IMR-90 (cell line): ENCODE measurements at places on chromosomes 16 and 17. TPM values are rescaled to one million over a fixed set of nuclear protein-coding genes. Genes with fewer than 3 reads are reported as not detected.
A peak's percentile ranks its signal among the peaks of the same experiment; 100 is the strongest.

DNA sequence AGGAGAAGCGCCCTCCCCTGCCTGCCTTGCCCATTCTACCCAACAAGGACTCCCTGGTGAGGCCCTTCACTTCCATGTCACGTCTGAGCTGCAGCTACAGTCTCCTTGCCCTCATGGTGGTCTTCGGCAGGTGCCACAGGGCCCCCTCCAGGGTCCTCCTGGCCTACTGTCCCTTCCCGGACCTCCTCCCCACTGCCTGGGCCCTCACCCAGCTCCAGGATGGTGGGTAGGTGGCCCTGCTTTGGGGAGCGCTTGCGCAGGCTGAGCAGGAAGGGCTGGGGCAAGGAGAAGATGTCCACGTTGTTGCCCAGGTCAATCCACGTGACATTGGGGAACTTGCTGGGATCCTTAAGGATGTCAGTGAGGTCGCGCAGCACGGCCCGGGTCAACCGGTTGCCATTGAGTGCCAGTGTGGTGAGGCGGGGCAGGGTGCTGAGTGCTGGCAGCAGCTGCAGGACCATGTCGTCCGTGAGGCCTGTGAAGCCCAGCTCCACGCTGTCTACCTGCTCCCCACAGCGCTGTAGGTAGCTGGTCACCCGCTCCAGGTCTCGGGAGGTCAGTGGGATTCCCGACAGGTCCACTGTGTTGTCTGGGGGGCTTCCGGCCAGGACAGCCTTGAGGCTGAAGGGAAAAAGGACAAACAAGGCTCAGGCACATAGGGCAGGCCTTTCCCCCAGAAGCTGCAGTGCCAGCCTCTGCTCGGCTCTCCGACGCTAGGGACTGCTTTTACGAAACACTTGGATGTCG, 28.3 kb downstream of the TRPV2 start:
- H3K4me1 ChIP-seq = peaks cover 14% of the 10 kb centered on the region
- H3K27ac ChIP-seq = no peak overlapping the region
- no peak for DNase-seq
- H3K4me3 ChIP-seq = no peak overlapping the region
- H3K27me3 ChIP-seq = no peaks in the 10 kb centered on the region
- H3K36me3 ChIP-seq = peaks cover 67% of the 10 kb centered on the region

DNA sequence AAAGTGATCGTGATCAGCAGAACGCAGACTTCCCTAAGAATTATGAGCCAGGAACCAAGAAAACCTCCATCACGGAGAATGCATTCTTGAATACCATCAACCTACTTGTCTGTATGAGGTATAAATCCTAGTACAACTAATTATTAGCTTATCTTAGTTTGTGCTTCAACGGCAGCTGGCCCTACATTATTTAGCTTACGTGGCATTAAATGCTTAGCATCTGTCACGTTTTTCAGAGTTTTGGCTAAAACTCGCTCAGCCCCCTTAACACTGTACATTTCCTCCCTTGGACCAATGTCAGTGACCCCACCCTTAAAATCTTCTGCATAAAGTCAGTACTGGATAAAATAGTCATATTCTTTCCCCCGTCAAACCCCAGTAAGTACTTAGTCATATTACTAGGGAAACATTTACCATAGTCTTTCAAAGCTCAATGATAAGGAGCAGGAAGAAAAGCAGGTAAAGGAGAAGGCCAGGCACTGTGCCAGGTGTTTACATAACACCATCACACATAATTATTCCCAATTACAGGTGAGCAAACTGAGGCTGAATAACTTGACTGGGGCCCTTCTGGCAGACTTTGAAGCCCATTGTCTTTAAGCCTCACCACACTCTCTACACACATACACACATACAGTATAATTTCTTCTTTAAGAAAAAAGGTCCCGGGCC, 16.6 kb upstream of the TXNDC11 start:
- H3K4me1 ChIP-seq = peaks cover 5% of the 10 kb centered on the region
- no peak overlapping the region for H3K4me3 ChIP-seq
- H3K36me3 ChIP-seq = peaks cover 54% of the 10 kb centered on the region
- H3K27ac ChIP-seq = no peak overlapping the region
- DNase-seq = no peak

FA2H gene
- total RNA-seq = not detected in 2 replicates

- DNase-seq = no peak
- H3K27me3 ChIP-seq = no peaks in the 10 kb centered on the region
- no peak overlapping the region for H3K4me3 ChIP-seq
- H3K4me1 ChIP-seq = no peaks in the 10 kb centered on the region
- peaks cover 63% of the 10 kb centered on the region for H3K36me3 ChIP-seq
- no peak overlapping the region for H3K27ac ChIP-seq
Measured at GRCh38 chr16:58533751-58534470, 18.6 kb downstream of the SETD6 start.

GRCh38 chr16:29813644-29814562, 1.9 kb downstream of the PRRT2 start:
- no peak for DNase-seq
- no peaks in the 10 kb centered on the region for H3K27me3 ChIP-seq
- H3K4me3 ChIP-seq = no peak overlapping the region

DNA sequence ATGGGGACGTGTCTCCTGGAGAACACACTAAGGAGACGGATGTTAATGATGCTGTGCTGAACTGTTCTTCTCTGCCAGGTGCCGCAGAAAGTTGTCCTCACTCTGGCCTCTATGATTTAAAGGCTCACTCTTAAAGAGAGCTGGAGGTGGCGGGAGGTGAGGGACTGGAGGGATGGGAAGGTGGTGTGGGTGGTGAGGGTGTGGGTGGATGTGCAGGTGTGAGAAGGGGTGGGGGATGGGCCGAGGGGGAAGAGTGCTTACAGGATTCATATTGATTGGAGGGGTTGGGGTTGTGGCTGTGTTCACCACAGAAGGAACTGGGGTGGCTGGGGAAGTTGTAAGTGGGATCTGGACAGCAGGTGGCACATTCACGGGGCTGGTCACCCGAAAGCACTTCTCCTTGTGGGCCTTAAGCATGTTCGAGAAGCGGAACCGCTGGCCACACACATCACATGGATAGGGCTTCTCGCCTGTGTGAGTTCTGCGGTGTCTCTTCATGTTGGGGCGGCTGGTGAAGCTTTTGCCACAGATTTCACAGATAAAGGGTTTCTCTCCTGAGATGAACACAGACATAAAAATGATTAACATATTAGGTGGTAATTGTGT, 63.6 kb downstream of the ZNF652 start:
- no peak overlapping the region for H3K4me3 ChIP-seq
- no peaks in the 10 kb centered on the region for H3K4me1 ChIP-seq
- H3K27me3 ChIP-seq = no peaks in the 10 kb centered on the region
- peaks cover 15% of the 10 kb centered on the region for H3K36me3 ChIP-seq

DNA sequence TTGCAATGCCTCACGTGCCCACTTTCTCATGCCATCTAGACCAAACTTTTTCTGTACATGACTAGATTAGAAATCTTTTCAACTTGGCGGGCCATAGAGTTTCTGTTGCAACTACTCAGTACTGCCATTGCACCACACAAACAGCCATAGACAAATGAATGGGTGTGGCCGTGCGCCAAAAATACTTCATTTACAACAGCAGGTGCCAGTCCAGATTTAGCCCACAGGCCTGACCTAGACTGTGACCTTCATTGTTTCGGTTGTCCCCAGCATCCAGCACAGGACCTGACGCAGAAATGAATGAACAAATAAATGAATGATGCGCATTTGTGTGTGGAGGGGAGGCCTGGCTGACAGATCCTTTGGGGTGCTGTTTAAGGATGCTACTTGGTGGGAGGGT, 14.3 kb upstream of the PDK2 start:
- no peak for DNase-seq
- peaks cover 55% of the 10 kb centered on the region for H3K36me3 ChIP-seq
- H3K27ac ChIP-seq = no peak overlapping the region

CCL1 gene
- total RNA-seq = not detected in 2 replicates

SLC47A2 gene
- not detected in 2 replicates for total RNA-seq

CCL7 gene
- total RNA-seq = 0.18 and 0.28 TPM in 2 replicates

GRCh38 chr17:6686026-6686425, 27.1 kb downstream of the SLC13A5 start:
- H3K27ac ChIP-seq = no peak overlapping the region
- no peaks in the 10 kb centered on the region for H3K4me1 ChIP-seq
- peaks cover 6% of the 10 kb centered on the region for H3K27me3 ChIP-seq

DNA sequence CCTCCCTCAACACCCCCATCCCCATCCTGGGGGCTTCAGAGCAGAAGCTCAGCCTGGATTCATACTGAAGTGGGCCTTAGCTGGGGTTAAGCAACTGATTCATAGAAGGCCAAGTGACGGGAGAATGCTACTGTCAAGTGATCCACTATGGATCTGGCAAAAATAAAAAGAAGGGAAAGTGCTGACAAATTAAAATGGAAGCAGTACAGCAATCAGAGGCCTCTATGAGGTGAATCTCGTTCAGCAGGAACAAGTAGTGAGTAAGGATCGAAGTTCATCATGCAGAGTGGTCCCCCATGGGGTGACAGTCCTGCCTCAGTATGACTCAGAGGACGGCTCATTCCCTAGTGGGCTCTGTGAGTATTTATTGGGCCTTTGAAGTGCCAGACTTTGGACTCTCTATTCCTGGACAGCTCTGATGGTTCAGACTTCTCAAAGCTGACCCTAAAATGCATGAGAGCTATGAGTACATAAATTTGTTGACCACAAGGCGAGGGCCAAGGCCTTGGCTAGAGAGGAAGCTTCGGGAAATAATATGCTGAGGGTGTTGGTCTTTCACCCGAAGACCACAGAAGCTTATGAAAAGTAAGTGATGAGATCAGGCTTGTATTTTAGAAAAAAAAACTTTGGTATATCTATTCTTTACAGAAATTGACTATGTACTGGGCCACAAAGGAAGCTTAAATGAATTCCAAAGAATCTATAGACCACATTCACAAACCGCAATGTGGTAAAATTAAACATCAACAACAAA, 5.3 kb upstream of the NSMCE1 start:
- no peak overlapping the region for H3K4me3 ChIP-seq
- H3K4me1 ChIP-seq = no peaks in the 10 kb centered on the region
- no peaks in the 10 kb centered on the region for H3K36me3 ChIP-seq
- H3K27me3 ChIP-seq = no peaks in the 10 kb centered on the region
- peak; percentile 53 for DNase-seq

GRCh38 chr17:74527081-74527480, 4.2 kb downstream of the CD300LB start:
- H3K4me3 ChIP-seq = no peak overlapping the region
- no peaks in the 10 kb centered on the region for H3K27me3 ChIP-seq

- no peaks in the 10 kb centered on the region for H3K36me3 ChIP-seq
- no peaks in the 10 kb centered on the region; the same call in 1 of the 2 replicates for H3K27me3 ChIP-seq
- H3K4me3 ChIP-seq = no peak overlapping the region
- H3K4me1 ChIP-seq = peaks cover 7% of the 10 kb centered on the region
- DNase-seq = no peak
Measured at GRCh38 chr16:10608687-10609401, 28.4 kb upstream of the EMP2 start.

TTYH2 gene
- total RNA-seq = 2.3 and 4.2 TPM in 2 replicates

DNA sequence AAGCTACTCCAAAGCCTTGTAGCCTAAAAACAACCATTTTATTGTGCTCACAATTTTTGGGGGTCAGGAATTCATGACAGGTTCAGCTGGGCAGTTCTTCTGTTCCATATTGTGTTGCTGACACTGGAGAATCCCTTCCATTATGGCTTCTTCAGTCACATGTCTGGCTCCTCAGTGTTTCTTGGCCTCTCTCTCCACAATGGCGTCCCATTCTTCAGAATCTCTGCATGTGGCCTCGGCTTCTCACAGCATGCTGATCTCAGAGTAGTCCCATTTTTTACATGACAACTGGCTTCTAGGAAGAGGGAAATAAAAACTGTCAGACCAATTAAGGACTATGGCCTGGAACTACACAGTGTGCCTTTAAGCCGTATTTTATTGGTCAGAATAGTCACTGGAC, 49.7 kb downstream of the NF1 start:
- 0 out of 2 replicates have a peak, but pooled peaks cover 2% of the 10 kb centered on the region for H3K36me3 ChIP-seq
- peaks cover 6% of the 10 kb centered on the region for H3K4me1 ChIP-seq
- no peaks in the 10 kb centered on the region for H3K27me3 ChIP-seq
- no peak overlapping the region for H3K27ac ChIP-seq
- H3K4me3 ChIP-seq = no peak overlapping the region

TRAP1 gene
- total RNA-seq = 137 and 145 TPM in 2 replicates

GRCh38 chr16:79264237-79265109, 336.1 kb downstream of the MAF start:
- H3K4me1 ChIP-seq = no peaks in the 10 kb centered on the region
- no peak overlapping the region for H3K4me3 ChIP-seq
- H3K27me3 ChIP-seq = no peaks in the 10 kb centered on the region
- H3K36me3 ChIP-seq = no peaks in the 10 kb centered on the region

DNA sequence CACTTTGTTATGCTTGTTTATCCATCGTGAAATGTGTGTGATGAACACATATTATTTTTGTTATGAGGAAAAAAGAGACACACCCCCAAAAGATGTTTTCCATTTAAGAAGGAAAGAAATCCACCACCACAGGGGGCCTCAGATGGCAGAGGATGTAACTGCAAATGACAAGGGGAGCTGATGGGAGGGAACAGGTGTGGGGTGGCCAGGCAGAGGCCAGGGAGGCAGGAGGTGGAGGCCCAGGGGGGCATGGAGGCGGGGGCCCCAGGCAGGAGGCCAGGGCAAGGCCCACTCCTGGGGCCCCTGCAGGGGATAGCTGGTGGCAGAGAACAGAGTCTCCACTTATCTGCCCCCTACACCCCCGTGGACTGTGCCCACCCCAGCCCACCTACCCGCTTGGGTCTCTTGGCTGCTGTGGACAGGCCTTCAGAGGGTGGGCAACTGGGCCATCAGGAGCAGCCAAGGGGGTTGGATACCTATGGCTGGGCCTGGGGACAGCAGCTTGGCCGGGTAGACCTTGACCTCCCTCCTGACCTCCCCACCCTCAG, 28.0 kb downstream of the PPL start:
- H3K36me3 ChIP-seq = no peaks in the 10 kb centered on the region
- DNase-seq = no peak
- no peak overlapping the region for H3K4me3 ChIP-seq
- H3K27ac ChIP-seq = no peak overlapping the region
- peaks cover 13% of the 10 kb centered on the region for H3K27me3 ChIP-seq
- no peaks in the 10 kb centered on the region for H3K4me1 ChIP-seq

TMEM88 gene
- total RNA-seq = not detected in 2 replicates

DNA sequence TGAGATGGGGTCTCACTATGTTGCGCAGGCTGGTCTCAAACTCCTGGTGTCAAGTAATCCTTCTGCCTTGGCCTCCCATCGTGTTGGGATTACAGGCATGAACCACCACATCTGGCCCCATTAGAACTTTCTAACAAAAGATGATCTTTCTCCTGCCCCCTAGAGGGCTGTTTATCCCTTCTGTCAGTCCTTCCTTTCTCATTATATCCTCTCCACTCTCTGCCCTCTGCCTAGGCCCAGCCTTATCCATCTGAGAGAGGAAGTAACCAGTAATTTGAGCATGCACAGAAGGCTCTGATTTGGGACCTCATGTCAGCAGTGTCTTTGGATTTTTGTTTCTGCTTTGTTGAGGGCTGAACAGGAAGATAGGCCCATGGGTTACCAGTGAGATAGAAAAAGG, 4.4 kb upstream of the DHX40 start:
- H3K4me1 ChIP-seq = 0 out of 2 replicates have a peak, but pooled peaks cover 2% of the 10 kb centered on the region
- H3K36me3 ChIP-seq = no peaks in the 10 kb centered on the region
- H3K27me3 ChIP-seq = no peaks in the 10 kb centered on the region; the same call in none of the 2 replicates
- peak; percentile 3 for DNase-seq

GRCh38 chr16:14011001-14011400, 60.1 kb upstream of the MRTFB start:
- DNase-seq = no peak
- H3K36me3 ChIP-seq = no peaks in the 10 kb centered on the region
- peaks cover 9% of the 10 kb centered on the region for H3K4me1 ChIP-seq
- no peak overlapping the region for H3K27ac ChIP-seq

- peak; percentile 30 for DNase-seq
- no peak overlapping the region for H3K4me3 ChIP-seq
- H3K27me3 ChIP-seq = peaks cover 28% of the 10 kb centered on the region
- no peaks in the 10 kb centered on the region for H3K36me3 ChIP-seq
- H3K4me1 ChIP-seq = peaks cover 8% of the 10 kb centered on the region; the same call in 1 of the 2 replicates
Measured at GRCh38 chr17:4605826-4606225, 21.5 kb downstream of the SMTNL2 start.

- no peak for DNase-seq
- H3K36me3 ChIP-seq = peaks cover 71% of the 10 kb centered on the region
- no peak overlapping the region for H3K27ac ChIP-seq
- no peak overlapping the region for H3K4me3 ChIP-seq
Measured at GRCh38 chr17:27603880-27604794, 26.9 kb upstream of the LGALS9 start.
